ENCODE measurements at places on chromosomes 6 and 20.

DNA sequence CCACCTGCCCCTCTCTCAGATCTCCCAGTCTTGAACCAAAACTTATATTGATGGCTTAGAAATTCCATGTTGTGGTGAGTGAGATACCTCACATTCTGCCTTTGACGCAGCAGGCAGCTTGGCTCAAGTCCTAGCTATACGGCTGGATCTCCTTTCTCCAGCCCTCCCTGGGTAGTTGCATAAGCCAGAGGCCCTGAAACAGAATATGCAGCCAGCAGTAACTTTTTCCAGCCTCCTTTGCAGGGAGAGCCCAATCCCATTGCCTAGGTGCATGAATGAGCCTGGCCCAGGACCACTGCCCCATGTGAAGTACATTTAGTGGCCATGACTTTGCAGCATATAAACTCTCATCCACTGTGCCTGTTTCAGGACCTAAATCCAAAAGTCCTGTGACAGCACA is 202.2 kb upstream of the CDYL start:
- DNase-seq, result no peak

- no peak for DNase-seq
Observed at GRCh38 chr6:46011188-46012085, 4.2 kb downstream of the CLIC5 start.

GRCh38 chr6:168825226-168826077 is 384.5 kb downstream of the SMOC2 start:
- no peak for DNase-seq

GRCh38 chr6:119908157-119908556 is 558.6 kb upstream of the MAN1A1 start:
- DNase-seq, result no peak

- DNase-seq, result no peak
Observed at GRCh38 chr6:82237013-82237412, 10.5 kb downstream of the IBTK start.

GRCh38 chr6:76697585-76697984 is 625.1 kb upstream of the IMPG1 start:
- peak; percentile 12 for DNase-seq

DNA sequence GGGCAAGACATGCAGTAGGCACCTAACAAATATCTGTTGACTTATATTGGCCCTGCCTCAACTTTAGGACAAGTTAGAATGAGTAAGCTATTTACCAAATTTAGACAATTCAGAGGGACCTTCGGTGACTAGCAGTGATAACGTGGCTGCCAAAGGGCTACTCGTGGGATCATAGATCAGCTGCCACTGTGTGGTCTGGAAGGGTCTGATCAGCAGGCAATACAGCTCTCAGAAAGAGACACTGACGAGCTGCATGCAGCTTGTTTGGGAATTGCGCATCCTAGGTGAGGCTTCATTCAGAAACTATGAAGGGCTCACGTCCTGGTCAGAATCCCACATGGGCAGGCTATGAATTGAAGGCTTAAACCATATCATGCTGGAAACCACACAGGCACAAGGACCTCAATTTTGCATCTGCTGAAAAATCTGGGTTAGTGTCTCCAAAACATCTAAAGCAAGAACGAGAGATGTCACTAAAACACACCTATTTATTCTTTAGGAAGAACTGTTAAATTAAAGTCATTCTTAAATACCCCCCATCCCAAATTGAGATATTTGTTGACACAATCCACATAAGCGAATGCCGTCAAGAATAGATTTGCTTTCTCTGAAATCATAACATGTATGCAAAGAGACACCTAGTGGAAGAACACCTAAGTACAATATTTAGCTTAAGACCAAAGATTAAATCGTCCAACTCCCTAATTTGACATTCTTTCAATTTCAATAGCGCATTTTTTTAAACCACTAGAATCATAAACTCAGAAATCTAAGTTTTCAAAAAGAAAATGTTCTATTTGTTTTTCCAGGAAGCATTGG is 79.6 kb downstream of the IPCEF1 start:
- peak; percentile 60 for DNase-seq

- DNase-seq, result peak; percentile 26
Observed at GRCh38 chr20:23361119-23361475, 885 bp upstream of the GZF1 start.

DNA sequence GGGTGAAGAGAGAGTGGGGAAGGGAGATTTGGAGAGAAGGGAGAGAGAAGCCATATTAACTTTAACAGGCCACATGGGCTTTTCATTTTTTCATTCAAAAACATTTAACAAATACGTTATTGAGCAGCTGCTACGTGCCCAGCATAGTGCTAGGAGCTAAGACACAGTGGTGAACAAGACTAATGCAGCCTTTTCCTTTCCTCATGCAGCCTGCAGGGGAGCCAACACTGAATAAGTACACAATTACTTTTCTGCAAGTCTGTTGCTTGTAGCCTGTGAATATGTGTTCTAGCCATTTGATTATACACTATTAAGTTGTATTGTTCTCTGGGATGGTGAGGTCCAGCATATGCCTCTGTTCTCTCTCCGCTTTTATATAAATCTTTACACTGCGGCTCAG is 1.9 kb upstream of the BLOC1S5 start:
- no peak for DNase-seq

GRCh38 chr20:63903796-63904561 is 9.1 kb downstream of the DNAJC5 start:
- DNase-seq, result no peak

- no peak for DNase-seq
Observed at GRCh38 chr20:13333036-13333435, 112.0 kb downstream of the ISM1 start.

DNA sequence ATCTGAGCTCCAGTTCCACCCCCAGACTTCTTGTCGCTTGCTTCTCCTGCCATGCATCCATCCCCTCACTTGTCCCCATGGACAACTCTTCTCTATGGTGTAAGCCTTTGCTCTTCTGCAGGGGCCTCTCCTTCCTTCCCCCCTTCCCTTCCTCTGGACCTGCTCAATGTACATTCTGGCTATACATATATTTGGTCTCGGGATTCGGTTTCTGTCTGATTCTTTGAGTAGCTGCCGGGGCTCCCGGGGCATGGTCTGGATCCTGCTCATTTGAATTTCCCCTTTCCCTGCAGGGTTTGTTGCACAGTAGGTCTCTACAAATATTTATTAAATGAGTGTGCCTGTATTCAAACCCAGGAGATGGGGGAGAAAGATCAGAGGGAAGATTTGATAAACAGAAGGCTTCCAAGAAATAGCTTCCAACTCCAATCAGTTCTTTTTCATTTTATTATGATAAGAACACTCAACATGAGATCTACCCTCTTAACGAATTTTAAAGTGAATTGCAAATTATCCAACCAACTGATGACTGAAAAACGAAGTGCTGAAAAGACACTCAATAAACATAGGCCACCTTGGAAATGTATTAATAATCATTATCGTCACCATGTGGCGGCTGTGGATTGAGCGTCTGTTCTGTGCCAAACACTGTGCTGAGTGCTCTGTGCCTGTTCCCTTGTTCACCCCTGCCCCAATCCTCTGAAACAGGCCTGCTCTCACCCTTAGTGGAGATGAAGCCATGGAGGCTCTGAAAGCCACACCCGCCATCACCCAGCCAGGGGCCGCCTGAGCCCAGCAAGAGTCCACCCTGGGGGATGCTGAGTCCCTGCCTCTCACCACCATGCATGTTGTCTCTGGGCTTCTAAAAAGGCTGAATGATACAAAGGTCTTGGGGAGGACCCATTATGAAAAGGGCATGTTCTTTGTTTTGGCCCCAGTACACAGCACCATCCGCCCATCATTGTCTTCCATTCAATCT is 34.3 kb upstream of the APCDD1L start:
- DNase-seq, result no peak

GRCh38 chr6:56536536-56536935 is 106.2 kb downstream of the DST start:
- peak; percentile 29 for DNase-seq

DNA sequence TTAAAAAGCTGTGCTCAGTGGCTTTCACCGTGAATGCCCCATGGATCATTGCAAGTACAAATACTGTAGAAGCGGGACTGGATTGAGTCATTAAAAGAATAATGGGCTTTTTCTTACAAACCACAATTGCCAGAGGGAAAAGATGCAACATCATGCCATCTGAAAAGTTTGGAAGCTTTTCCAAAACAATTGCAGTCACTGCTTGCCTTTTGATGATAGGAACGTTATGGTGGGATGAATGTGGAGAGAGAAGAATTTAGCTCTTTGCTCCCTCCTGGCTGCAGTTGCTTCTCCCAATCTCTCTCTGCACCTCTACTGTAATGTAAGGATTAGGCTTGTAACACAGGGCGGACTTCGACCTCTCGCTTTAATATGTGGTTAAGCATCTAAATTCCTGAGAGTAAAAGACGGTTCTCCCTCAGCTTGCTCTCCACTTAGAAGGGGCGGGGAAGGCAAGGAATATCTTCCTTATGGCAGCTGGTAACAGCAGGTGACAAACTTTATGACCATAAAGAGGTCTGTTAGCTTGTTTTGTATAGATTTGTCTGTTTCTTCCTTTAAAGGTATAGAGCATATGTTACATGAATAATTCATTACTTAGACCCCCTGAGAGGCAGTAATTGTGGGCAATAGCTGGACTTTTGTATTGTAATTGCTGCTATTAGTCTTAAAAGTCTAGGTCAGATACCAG is 376.1 kb downstream of the UTRN start:
- peak; percentile 50 for DNase-seq

DNA sequence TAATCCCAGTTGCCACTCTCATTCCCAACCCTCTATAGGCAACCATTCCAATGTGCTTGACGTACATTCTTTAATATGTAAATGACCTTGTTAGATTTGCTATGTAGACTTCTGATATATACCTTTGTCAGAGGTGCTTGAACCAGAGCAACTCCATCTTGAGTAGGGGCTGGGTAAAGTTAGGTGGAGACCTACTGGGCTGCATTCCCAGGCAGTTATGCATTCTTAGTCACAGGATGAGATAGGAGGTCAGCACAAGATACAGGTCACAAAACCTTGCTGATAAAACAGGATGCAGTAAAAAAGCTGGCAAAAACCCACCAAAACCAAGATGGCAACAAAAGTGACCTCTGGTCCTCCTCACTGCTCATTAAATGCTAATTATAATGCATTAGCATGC is 8.3 kb upstream of the HM13 start:
- no peak for DNase-seq

DNA sequence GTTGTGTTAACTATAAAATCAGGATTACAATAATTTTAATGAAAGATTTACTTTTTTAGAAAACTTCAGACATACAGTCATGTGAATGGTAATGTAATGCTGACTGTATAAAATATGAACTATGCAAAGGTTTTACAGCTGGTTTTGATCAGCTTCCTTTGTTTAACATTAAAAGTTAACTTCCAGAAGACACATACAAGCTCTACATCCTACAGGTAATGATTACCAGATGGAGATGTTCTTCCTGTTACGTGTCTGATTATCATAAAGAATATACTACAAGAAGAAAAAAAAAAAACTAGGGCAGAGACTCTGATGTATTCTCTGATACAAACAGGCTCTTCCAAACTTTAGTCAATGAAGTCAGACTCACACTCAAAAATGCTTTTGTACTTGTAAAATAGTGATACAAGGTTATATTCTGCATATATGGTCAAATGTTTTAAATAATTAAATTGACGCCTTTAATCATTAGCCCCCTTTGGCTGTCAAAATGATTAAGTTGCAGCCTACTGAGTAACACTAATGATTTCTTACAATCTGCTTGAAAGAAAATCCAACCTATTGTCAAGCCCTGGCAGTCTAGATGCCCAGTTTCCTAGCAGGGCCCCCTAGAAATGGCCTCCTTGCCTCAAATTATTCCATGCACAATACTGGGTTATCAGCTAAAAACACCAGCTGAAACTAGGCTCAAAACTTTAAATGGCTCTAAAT is 251.8 kb upstream of the RUNX2 start:
- no peak for DNase-seq

GRCh38 chr6:135568379-135568778 is 70.8 kb upstream of the AHI1 start:
- DNase-seq, result no peak

GRCh38 chr20:5766085-5766764 is 16.0 kb downstream of the SHLD1 start:
- DNase-seq, result no peak

DNA sequence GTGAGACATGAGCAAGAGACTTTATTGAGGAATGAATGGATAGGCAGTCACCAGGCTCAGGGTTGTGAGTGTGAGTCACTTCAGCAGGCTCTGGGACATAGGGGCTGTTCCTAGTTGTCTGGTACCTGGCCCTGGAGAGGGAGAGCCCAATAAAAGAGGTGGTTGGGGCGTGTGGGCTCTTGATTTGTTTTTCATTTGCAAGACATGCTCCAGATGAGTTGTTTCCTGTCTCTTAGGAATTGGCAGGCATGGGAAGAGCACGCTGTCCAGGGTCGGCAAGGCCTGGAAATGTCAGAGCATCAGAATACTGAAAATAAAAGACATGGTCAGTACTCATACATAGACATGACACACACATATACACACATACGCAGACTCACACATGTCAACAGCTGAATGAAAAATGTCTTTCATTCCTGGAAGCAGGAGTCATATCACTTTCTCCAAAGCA is 166.3 kb upstream of the SULF2 start:
- DNase-seq, result peak; percentile 92

- DNase-seq, result no peak
Observed at GRCh38 chr6:89566930-89567629, 71.5 kb downstream of the LYRM2 start.

GRCh38 chr6:144349690-144350527 is 64.8 kb downstream of the UTRN start:
- DNase-seq, result peak; percentile 66

GRCh38 chr6:14046476-14047068 is 71.0 kb upstream of the CD83 start:
- DNase-seq, result peak; percentile 87

GRCh38 chr6:165231581-165232561 is 77.5 kb downstream of the C6orf118 start:
- peak; percentile 62 for DNase-seq

DNA sequence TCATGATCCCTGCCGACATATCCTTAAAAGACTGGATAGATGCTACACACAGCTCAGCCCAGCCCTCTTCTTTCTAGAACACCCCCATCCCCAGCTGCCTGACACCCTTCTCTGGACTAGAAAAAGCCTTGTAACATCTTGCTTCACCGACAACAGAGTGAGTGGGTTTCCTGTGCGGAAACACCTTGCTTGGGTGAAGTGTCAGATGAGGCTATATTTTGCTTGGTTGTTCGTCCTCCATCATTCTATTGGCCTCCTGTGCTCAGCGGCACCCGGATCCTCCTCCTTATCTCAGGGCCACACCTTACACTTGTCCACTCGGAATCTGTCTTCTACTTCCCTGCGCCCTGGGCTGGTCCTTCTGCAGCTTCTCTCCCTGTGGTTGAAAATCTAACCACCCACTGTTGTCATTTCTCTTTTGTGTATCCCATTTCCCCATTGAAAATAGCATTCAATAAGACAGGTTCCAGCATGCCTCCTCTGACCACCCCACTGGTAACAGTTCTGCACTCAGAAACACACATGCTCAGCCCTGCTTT is 101.3 kb upstream of the MLN start:
- no peak for DNase-seq

DNA sequence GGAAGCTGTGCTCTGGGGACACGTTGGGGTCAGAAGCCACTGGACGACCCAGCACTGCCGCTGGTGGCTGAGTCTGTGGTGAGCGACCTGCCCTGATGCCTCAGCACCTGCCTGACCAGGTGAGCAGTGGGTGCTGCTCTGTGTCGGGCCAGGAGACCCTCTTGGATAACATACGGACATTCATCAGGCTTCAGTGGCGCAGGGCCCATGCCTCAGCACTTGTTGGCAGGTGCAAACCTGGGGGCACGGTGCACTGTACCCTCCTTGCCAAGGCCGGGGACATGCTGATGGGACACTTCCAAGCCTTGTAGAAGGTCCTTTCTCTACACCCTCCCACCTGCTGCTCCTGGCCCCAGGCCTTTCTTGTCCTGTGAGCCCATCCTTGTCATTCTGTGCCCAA is 34.1 kb downstream of the MYT1 start:
- no peak for DNase-seq

Data from PC-3 (cell line).